ENCODE measurements at places on chromosomes 7 and 10. TPM values are rescaled to one million over a fixed set of nuclear protein-coding genes. Genes with fewer than 3 reads are reported as not detected.

GRCh38 chr7:120617275-120617674 is 240.7 kb downstream of the TSPAN12 start:
- H3K4me3 ChIP-seq: no peak overlapping the region
- no peak for DNase-seq
- H3K27me3 ChIP-seq: no peaks in the 10 kb centered on the region
- H3K27ac ChIP-seq: no peak overlapping the region
- no peaks in the 10 kb centered on the region for H3K36me3 ChIP-seq

DNA sequence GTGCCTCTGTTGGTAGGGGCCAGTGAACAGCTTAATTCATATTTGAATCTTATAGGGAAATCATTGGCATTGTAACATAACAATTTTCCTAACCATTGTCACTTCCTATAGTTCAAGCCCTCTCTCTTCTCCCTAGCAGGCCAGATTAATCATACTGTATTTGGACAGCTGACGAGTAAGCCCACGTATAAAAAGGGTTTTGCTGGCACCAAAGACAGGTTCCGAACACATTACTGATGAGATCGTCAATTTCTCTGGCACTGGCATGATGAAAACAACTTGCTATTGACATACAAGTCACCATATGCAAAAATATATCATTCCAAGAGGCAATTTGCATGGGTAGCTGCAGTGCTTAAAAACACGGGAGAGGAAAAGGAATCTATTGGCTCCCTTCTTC is 891.1 kb upstream of the AUTS2 start:
- H3K27ac ChIP-seq: no peak overlapping the region
- no peaks in the 10 kb centered on the region for H3K36me3 ChIP-seq
- no peaks in the 10 kb centered on the region for H3K27me3 ChIP-seq
- no peaks in the 10 kb centered on the region for H3K4me1 ChIP-seq
- no peak overlapping the region for H3K4me3 ChIP-seq
- no peak for DNase-seq

- no peak for DNase-seq
- H3K4me3 ChIP-seq: no peak overlapping the region
- no peaks in the 10 kb centered on the region for H3K36me3 ChIP-seq
- H3K4me1 ChIP-seq: no peaks in the 10 kb centered on the region
Measured at GRCh38 chr7:39094731-39095130, 117.0 kb downstream of the POU6F2 start.

- H3K36me3 ChIP-seq: peaks cover 13% of the 10 kb centered on the region
- H3K27me3 ChIP-seq: no peaks in the 10 kb centered on the region
- H3K27ac ChIP-seq: no peak overlapping the region
Measured at GRCh38 chr7:55526770-55527169, 45.5 kb downstream of the VOPP1 start.

GRCh38 chr10:5945561-5946418 is 31.6 kb downstream of the IL15RA start:
- no peak overlapping the region for H3K4me3 ChIP-seq
- H3K27ac ChIP-seq: no peak overlapping the region
- H3K27me3 ChIP-seq: no peaks in the 10 kb centered on the region

GRCh38 chr7:50308203-50308531 is 3.7 kb downstream of the IKZF1 start:
- peaks cover 28% of the 10 kb centered on the region for H3K4me1 ChIP-seq
- H3K27ac ChIP-seq: peak overlapping the region; percentile 97
- H3K36me3 ChIP-seq: peaks cover 82% of the 10 kb centered on the region
- no peak for DNase-seq
- H3K4me3 ChIP-seq: peak overlapping the region; percentile 94

DNA sequence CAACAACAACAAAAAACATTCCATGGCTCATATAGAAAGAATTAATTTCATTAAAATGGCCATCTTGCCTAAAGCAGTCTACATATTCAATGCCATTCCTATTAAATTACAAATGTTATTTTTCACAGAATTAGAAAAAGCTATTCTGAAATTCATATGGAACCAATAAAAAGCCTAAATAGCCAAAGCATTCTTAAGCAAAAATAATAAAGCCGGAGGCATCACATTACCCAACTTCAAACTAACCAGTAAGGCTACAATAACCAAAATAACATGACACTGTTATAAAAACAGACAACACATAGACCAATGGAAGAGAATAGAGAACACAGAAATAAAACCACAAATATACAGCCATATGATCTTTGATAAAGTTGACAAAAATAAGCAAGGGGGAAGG is 330.4 kb downstream of the KIF20B start:
- H3K27me3 ChIP-seq: peaks cover 5% of the 10 kb centered on the region
- DNase-seq: no peak
- no peak overlapping the region for H3K27ac ChIP-seq
- no peaks in the 10 kb centered on the region for H3K4me1 ChIP-seq
- no peaks in the 10 kb centered on the region for H3K36me3 ChIP-seq
- H3K4me3 ChIP-seq: no peak overlapping the region

DNA sequence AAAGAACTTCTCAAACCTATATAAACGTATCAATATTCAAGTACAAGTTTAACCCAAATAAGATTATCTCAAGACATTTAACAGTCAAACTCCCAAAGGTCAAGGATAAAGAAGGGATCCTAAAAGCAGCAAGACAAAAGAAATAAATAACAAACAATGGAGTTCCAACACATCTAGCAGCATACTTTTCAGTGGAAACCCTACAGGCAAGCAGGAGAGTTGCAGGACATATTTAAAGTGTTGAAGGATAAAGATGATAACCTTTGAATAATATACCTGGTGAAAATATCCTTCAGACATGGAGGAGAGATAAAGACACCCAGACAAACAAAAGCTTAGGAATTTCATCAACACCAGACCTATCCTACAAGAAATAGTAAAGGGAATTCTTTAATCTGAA is 82.8 kb downstream of the TES start:
- H3K27ac ChIP-seq: no peak overlapping the region
- no peak overlapping the region for H3K4me3 ChIP-seq
- DNase-seq: no peak
- H3K27me3 ChIP-seq: peaks cover 30% of the 10 kb centered on the region
- no peaks in the 10 kb centered on the region for H3K4me1 ChIP-seq
- H3K36me3 ChIP-seq: no peaks in the 10 kb centered on the region

DNA sequence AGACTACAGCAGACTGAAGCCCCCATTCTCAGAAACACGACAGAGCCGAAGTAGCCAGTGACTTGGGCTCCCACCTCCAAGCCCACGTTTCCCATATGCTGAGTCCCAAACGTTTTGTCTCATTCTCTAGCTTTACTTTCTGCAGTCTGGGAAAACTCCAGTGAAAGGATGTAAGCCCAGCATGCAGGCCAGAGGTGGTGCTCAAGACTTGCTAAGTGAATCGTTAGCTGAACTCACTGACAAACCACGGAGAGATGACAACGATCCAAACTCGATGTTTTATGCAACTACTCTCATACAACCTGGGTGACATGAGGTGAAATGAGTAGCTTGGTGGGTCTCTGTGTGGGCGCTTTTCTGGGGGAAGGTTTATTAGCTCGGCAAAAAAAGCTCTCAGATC is 731.8 kb downstream of the SUGCT start:
- DNase-seq: no peak
- no peak overlapping the region for H3K4me3 ChIP-seq
- H3K27ac ChIP-seq: no peak overlapping the region
- no peaks in the 10 kb centered on the region for H3K36me3 ChIP-seq

DNA sequence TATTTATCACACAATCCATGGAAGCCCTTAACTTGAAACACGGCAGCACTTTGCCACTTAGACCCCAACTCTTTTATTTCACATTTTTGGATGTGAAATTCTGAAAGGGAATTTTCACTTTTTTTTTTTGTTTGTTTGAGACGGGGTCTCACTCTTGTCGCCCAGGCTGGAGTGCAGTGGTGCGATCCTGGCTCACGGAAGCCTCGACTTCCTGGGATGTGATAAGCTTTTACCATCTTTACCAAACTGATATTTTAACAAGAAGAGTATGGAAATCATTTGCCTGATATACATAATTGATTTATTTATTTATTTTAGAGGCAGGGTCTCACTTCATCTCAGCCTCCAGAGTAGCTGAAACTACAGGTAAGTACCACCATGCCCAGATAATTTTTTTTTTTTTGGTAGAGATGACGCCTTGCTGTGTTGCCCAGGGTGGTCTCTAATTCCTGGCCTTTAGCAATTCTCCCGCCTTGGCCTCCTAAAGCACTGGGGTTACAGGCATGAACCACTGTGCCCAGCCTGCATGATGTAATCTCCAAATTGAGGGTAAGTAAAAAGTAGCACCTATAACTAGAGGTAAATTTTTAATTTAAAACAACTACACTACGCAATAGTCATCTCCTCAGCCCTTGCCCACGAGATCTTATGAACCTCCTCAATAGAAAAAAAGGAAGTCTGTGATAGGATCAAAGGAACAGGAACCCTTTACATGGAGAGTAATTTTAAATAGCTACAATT is 180.7 kb upstream of the KLF14 start:
- H3K36me3 ChIP-seq: peaks cover 80% of the 10 kb centered on the region
- H3K4me3 ChIP-seq: peak overlapping the region; percentile 87
- peaks cover 4% of the 10 kb centered on the region for H3K27me3 ChIP-seq
- no peak for DNase-seq
- H3K4me1 ChIP-seq: peaks cover 95% of the 10 kb centered on the region

GRCh38 chr10:33392706-33393105 is 58.2 kb upstream of the NRP1 start:
- H3K36me3 ChIP-seq: no peaks in the 10 kb centered on the region
- H3K27ac ChIP-seq: no peak overlapping the region
- DNase-seq: no peak
- peaks cover 13% of the 10 kb centered on the region for H3K27me3 ChIP-seq
- no peaks in the 10 kb centered on the region for H3K4me1 ChIP-seq

DNA sequence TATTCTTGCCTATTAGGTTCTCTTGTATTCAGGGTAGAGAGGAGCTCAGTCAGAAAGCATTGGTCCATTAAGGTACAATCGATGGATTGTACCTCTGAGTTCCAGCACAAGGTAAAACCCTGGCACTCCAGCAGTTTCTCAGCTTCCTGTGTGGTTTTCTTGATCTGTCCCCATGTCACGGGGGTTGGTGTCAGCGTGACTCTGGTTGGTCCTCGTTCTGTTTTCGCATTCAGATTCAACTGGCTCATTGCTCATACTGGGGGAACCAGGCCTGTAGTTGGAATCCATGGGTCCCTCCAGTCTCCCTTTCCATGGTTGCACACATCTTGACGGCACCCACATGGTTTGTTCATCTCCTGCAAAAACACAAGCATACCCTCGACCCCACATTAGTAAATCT is 32.7 kb upstream of the RASGEF1A start:
- peak overlapping the region; percentile 81 for H3K27ac ChIP-seq
- no peaks in the 10 kb centered on the region for H3K27me3 ChIP-seq
- no peak overlapping the region for H3K4me3 ChIP-seq
- H3K4me1 ChIP-seq: peaks cover 28% of the 10 kb centered on the region
- peak; percentile 42 for DNase-seq

- H3K4me3 ChIP-seq: no peak overlapping the region
- no peaks in the 10 kb centered on the region for H3K4me1 ChIP-seq
- no peaks in the 10 kb centered on the region for H3K27me3 ChIP-seq
- DNase-seq: no peak
- H3K27ac ChIP-seq: no peak overlapping the region
Measured at GRCh38 chr7:14071045-14071444, 81.6 kb upstream of the ETV1 start.

- no peak for DNase-seq
- no peak overlapping the region for H3K4me3 ChIP-seq
- no peaks in the 10 kb centered on the region for H3K36me3 ChIP-seq
- no peak overlapping the region for H3K27ac ChIP-seq
Measured at GRCh38 chr7:11757153-11757552, 74.8 kb downstream of the THSD7A start.

- no peaks in the 10 kb centered on the region for H3K27me3 ChIP-seq
- no peak overlapping the region for H3K27ac ChIP-seq
- no peak for DNase-seq
- no peak overlapping the region for H3K4me3 ChIP-seq
Measured at GRCh38 chr7:139875821-139876241, 46.8 kb downstream of the TBXAS1 start.

- no peaks in the 10 kb centered on the region for H3K36me3 ChIP-seq
- peaks cover 3% of the 10 kb centered on the region for H3K27me3 ChIP-seq
- H3K4me1 ChIP-seq: no peaks in the 10 kb centered on the region
- no peak overlapping the region for H3K4me3 ChIP-seq
Measured at GRCh38 chr7:113698556-113699220, 220.1 kb downstream of the PPP1R3A start.

DNA sequence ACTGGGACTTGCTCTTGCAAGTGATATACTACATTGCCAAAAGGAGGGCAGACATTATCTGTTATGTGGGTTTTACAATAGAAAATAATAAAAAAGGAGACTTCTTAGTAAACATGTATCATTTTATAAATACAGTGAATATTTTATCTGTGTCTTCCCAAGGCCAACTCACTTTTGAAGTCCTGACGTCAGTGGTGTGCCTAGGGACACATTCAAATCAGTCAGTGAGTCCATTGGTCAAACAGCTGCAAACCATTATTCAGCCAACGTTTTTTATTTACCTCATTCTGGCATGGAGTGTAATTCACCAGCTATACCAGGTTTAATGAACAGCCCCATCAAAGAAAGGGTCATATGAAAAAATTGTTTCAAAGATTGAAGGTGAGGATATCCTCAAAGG is 263.7 kb downstream of the IPMK start:
- no peak overlapping the region for H3K27ac ChIP-seq
- no peak for DNase-seq
- no peaks in the 10 kb centered on the region for H3K4me1 ChIP-seq
- no peak overlapping the region for H3K4me3 ChIP-seq
- H3K36me3 ChIP-seq: no peaks in the 10 kb centered on the region

DNA sequence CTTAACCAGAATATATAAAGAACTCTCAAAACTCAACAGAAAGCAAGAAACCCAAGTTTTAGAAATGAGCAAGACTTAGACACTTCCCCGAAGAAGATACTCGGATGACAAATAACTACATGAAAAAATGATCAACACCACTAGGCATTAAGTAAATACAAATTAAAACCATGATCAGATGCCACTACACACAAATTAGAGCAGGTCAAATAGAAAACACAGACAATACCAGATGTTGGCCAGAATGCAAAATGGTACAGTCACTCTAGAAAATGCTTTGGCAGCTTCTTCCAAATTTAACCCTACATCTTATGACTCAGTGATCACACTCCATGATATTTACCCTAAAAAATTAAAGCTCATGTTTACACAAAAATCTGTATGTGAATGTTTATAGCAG is 18.4 kb downstream of the TMEM176A start:
- no peak for DNase-seq
- H3K4me1 ChIP-seq: no peaks in the 10 kb centered on the region
- H3K4me3 ChIP-seq: no peak overlapping the region
- no peak overlapping the region for H3K27ac ChIP-seq

PLCE1 gene
- not detected for total RNA-seq

ZNF277 gene
- 19.2 TPM for total RNA-seq

CPA4 gene
- total RNA-seq: not detected

GLRX3 gene
- 146 TPM for total RNA-seq

FRAT1 gene
- total RNA-seq: 3.2 TPM

VAX1 gene
- total RNA-seq: not detected

EN2 gene
- not detected for total RNA-seq

PCDH15 gene
- total RNA-seq: not detected

COL17A1 gene
- total RNA-seq: not detected

NEURL1 gene
- 3.2 TPM for total RNA-seq

All from activated naive CD8-positive, alpha-beta T cell treated with anti-CD3 and anti-CD28 coated beads for 36 hours (primary cell).